ENCODE measurements at places on chromosomes 12 and 14. TPM values are rescaled to one million over a fixed set of nuclear protein-coding genes. Genes with fewer than 3 reads are reported as not detected.

The MMP14 gene
- 85.4 TPM for polyA plus RNA-seq

The PLEKHG7 gene
- polyA plus RNA-seq = 0.71 TPM

The ESPL1 gene
- polyA plus RNA-seq = 5.5 TPM

The ALDH1L2 gene
- polyA plus RNA-seq = 1.3 TPM

The DPY19L2 gene
- not detected for polyA plus RNA-seq

The SCN8A gene
- 2.1 TPM for polyA plus RNA-seq

The SLC48A1 gene
- 6.9 TPM for polyA plus RNA-seq

The SYNDIG1L gene
- polyA plus RNA-seq = not detected

The WNT5B gene
- polyA plus RNA-seq = 1.8 TPM

The TAS2R42 gene
- polyA plus RNA-seq = not detected

The FAM222A gene
- polyA plus RNA-seq = 1.2 TPM

The TAPBPL gene
- polyA plus RNA-seq = 17.1 TPM

The GLRX5 gene
- polyA plus RNA-seq = 97.1 TPM

The ENO2 gene
- 1.8 TPM for polyA plus RNA-seq

The TCL1B gene
- polyA plus RNA-seq = not detected

The CYP27B1 gene
- polyA plus RNA-seq = 1.2 TPM

The ACVRL1 gene
- 83.6 TPM for polyA plus RNA-seq

The HSP90AA1 gene
- 245 TPM for polyA plus RNA-seq

The GLIPR1L1 gene
- polyA plus RNA-seq = not detected

The OAS3 gene
- 5.4 TPM for polyA plus RNA-seq

The RPS26 gene
- polyA plus RNA-seq = 2,067 TPM

The ADAM21 gene
- polyA plus RNA-seq = not detected

The TAS2R8 gene
- polyA plus RNA-seq = not detected

The CDH24 gene
- 5.4 TPM for polyA plus RNA-seq

The MSI1 gene
- polyA plus RNA-seq = 1.2 TPM

The RPL10L gene
- 3.2 TPM for polyA plus RNA-seq

The SLC38A4 gene
- polyA plus RNA-seq = 3.5 TPM

The TAS2R9 gene
- not detected for polyA plus RNA-seq

The KRT79 gene
- not detected for polyA plus RNA-seq

The SAMD4A gene
- 7.8 TPM for polyA plus RNA-seq

The SLC15A5 gene
- not detected for polyA plus RNA-seq

The NRXN3 gene
- 0.23 TPM for polyA plus RNA-seq

The TSHR gene
- polyA plus RNA-seq = not detected

The OVCH1 gene
- polyA plus RNA-seq = not detected

The SALL2 gene
- polyA plus RNA-seq = 0.46 TPM

The CEBPE gene
- not detected for polyA plus RNA-seq

The DHRS7 gene
- polyA plus RNA-seq = 22.7 TPM

The TC2N gene
- 28.2 TPM for polyA plus RNA-seq

The MANSC4 gene
- not detected for polyA plus RNA-seq

The KCNMB4 gene
- polyA plus RNA-seq = 0.69 TPM

The GZMH gene
- polyA plus RNA-seq = not detected

The DEPDC4 gene
- 1.1 TPM for polyA plus RNA-seq

The SLC6A13 gene
- polyA plus RNA-seq = 0.10 TPM

The SDR9C7 gene
- 0.03 TPM for polyA plus RNA-seq

The RHEBL1 gene
- 2.2 TPM for polyA plus RNA-seq

The TRIP11 gene
- 7.2 TPM for polyA plus RNA-seq

The NYNRIN gene
- polyA plus RNA-seq = 0.60 TPM

The KCNH5 gene
- polyA plus RNA-seq = 0.09 TPM

The APEX1 gene
- polyA plus RNA-seq = 99.7 TPM

The PDZRN4 gene
- polyA plus RNA-seq = 1.8 TPM

The COX8C gene
- polyA plus RNA-seq = not detected

The ZNF10 gene
- 3.0 TPM for polyA plus RNA-seq

The MYBPC1 gene
- 3.9 TPM for polyA plus RNA-seq

The PSMC6 gene
- polyA plus RNA-seq = 87.9 TPM

The GPR132 gene
- polyA plus RNA-seq = 1.4 TPM
